ENCODE measurements at places on chromosomes 1 and 21.

GRCh38 chr21:42086969-42087368 lies 15.9 kb downstream of the UMODL1 start:
- no peak for DNase-seq

- DNase-seq, result peak; percentile 68
These were observed 37.7 kb downstream of the KIAA0040 start for GRCh38 chr1:175154629-175155472.

- no peak for DNase-seq
These were observed 469.6 kb downstream of the DPYD start for GRCh38 chr1:97451046-97451826.

DNA sequence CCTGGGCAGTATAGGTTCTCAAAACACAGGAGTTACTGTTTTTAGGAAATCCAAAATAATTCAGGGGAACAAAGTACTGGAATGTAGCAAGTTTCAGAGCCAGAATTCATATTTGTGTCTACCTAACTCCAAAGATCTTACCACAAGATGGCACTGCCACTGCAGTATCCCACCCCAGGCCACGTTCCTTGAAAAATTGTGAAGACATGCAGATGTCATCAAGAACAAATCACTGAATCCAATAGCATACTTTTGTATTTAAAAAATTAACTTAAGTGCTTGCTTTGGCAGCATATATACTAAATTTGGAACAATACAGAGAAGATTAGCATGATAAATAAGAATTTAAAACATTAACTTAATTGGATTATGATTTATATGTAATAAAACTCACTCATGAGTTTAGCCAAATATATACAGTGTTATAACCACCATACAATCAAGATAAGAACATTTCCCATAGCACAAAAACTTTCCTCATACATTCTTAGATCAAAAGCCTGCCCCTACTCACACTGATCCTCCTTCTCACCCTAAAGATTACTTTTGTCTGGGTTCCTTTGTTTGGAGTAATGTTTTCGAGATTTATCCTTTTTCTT lies 209.9 kb downstream of the FAF1 start:
- DNase-seq, result no peak

- no peak for DNase-seq
These were observed 1.7 kb upstream of the KRTAP7-1 start for GRCh38 chr21:30831194-30831765.

- DNase-seq, result no peak
These were observed 102.0 kb downstream of the CRYAA start for GRCh38 chr21:43270800-43271301.

- no peak for DNase-seq
These were observed 3.9 kb upstream of the COL16A1 start for GRCh38 chr1:31707711-31708110.

- DNase-seq, result no peak
These were observed 5.9 kb downstream of the SOD1 start for GRCh38 chr21:31665397-31665796.

GRCh38 chr1:115543247-115543646 lies 98.5 kb upstream of the VANGL1 start:
- DNase-seq, result no peak

DNA sequence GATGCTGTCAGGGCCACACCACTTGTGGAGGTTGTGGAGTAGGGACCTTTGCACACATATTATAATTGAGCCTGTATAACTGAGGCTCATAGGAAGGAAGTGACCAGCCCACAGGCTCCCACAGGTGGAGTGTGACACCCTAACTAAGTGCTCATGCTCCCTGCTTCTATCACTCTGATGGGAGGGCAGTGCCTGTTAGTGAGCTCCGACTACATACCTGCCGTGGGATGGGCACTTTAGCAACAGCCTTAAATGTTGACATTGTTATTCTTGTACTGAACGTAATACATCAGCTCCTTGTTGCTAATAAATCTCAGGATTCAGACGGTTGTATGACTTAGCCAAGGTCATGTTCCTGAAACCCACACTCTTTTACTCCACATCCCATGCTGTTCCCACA lies 58.0 kb downstream of the BEND5 start:
- no peak for DNase-seq

GRCh38 chr1:111302374-111302773 lies 11.7 kb downstream of the CHIA start:
- DNase-seq, result no peak

- no peak for DNase-seq
These were observed 21.4 kb downstream of the KIRREL1 start for GRCh38 chr1:158014731-158015320.

- DNase-seq, result no peak
These were observed 46.3 kb upstream of the IRF2BP2 start for GRCh38 chr1:234656070-234656895.

DNA sequence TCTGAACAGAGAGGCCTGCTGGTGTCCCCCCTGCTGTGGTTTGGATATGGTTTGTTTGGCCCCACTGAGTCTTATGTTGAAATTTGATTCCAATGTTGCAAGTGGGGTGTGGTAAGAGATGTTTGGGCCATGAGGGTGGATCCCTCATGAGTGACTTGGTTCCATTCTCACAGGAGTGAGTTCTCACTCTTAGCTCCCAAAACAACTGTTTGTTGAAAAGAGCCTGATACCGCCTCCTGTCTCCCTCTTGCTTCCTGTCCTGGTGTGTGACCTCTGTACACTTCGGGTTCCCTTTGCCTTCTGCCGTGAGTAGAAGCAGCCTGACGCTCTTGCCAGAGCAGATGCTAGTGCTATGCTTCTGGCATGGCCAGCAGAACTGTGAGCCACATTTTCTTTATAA lies 60.5 kb downstream of the C21orf91 start:
- DNase-seq, result no peak

DNA sequence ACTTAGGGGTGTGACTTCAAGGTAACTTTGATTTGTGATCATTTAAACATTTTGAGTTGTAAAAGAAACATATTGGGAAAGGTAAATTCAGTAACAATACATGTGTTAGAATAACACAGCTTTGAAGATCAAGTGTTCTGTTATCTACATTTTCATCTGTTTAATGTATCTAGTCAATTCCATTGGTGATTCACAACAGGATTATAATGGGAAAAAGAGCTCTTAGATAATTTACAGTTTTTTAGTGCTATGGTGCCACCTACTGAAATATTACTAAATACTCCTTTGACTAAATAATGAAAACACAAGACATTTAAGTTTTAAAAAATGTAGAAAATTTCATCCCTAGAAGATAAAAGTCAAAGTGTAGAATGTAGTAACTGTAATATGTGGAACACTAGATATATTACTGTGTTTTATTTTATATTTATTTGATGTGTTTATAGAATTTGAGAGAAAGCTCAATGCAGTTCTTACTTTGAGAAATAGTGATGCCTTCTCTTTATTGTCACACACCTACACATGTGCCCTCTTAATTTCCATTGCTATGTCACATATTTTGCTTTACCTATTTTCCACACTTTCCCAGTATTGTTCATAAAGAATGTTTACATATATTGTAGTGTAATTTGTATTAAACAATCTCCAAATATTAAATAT lies 47.4 kb downstream of the PTPRC start:
- no peak for DNase-seq

- DNase-seq, result no peak
These were observed 424.3 kb downstream of the PCP4 start for GRCh38 chr21:40291560-40291959.

GRCh38 chr1:172143384-172144055 lies 277.0 kb upstream of the C1orf105 start:
- DNase-seq, result no peak

DNA sequence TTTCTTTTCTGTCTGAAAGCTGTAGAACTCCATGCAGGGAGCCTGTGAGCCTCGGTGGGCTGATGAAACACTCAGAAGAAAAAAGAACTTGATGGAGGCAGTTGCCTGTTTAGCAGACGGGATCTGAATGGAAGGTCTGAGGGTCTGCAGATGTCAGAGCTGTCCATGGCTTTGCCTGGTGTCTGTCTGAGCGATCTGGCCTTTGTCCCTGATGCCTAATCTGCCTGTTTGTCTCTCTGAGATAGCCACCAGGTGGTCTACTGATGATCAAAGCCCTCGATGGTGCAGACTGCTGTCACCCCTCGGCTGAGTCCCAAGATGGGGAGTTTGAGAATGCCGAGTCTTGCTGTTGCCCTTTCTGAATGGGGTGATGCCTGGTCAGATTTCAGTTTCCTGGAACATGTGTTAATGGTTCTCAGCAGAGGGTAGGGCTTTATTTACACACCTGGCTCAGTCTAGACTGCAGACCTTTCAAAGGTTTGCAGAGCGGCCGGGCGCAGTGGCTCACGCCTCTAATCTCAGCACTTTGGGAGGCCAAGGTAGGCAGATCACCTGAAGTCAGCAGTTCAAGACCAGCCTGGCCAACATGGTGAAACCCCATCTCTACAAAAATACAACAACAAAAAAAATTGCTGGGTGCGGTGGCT lies 90.4 kb downstream of the KIF26B start:
- DNase-seq, result no peak

- no peak for DNase-seq
These were observed 410.1 kb upstream of the PLXNA2 start for GRCh38 chr1:208654241-208654640.

- DNase-seq, result no peak
These were observed 2.2 kb upstream of the USP24 start for GRCh38 chr1:55217226-55217986.

GRCh38 chr1:25073640-25074270 lies 143.7 kb upstream of the RUNX3 start:
- DNase-seq, result no peak

DNA sequence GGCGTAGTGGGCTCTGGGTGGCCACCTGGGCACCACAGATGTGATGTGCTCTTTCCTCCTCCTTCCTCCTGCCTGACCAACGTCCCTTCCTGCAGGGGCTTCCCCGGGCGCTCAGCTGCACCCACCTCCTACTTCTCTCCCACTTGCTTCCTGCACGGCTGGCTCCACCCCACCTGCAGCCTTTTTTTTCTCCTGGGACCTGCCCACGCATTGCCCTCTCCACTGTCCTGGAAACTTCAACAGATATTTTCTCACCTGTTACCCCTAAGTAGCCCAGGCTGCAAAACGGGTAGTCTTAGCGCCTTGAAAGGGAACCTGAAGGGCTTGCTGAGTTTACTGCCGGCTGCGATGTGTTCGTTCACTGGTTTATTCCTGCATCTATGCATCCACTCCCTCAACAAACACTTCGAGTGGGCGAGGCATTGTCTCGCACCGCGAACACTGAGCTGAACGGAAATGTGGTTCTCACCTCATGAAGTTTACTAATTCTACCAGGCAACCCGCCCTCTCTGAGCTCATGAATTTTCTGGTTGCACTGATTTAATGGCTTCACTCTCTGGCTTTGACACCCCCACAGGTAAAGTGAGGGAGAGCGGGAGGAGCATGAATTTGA lies 23.6 kb downstream of the ZBTB18 start:
- peak; percentile 47 for DNase-seq

GRCh38 chr1:214454569-214455396 lies 96.6 kb downstream of the PTPN14 start:
- DNase-seq, result no peak

- DNase-seq, result no peak
These were observed 58.8 kb downstream of the RAB3GAP2 start for GRCh38 chr1:220213382-220213983.

DNA sequence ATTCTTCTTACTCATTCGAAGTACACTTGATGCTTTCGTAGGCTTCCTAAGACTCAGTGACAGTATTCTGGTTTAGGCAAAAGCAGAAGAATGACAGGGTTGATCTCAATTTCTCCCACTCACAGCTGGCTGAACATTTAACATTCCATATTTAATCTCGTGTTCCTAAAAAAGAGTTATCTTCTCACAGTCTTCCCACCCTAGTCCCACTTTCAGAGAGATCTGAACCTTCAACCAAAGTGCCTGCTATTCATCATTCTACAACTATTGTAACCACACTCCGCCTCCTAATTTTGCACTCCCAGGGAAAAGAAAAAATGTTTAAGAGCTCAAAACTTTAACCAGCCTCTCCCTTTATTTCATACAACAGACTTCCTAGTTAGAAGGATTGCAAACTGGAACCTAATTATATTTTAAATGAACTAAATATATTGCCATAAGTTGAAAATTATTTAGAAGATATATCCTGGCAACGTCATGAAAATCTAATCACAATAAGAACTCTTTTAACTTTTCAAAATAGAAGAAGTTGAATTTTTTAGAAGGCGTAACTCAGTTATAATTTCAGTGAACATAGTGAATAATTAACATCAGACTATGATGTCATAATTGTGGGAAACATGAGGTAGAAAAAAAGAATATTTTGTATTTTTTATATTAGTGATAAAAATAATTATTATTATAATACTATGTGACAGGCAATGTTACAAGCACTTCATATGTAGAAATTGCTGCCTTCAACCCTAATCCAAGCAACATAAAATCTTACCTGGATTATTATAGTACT lies 540.9 kb upstream of the ADGRL2 start:
- no peak for DNase-seq

DNA sequence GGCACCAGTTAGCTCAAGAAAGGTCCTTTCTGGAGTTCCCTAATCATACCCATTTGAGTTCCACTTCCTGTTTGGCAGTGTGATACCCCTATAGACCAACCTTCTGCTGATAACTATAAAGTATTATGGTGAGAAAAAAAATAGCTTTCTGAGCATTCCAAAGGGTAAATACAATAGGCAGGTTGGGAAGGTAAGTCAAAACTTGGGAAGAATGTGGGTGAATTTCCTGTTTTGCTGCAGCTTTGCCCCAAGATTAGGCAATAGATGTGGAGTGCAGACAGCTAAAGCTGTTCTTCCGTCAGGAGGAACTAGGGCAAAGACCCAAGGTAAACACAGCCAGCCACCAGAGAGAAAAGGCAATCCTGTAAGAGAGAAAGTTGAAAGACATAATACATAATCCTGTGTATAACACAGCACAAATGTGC lies 49.9 kb upstream of the GUCA2A start:
- DNase-seq, result no peak

DNA sequence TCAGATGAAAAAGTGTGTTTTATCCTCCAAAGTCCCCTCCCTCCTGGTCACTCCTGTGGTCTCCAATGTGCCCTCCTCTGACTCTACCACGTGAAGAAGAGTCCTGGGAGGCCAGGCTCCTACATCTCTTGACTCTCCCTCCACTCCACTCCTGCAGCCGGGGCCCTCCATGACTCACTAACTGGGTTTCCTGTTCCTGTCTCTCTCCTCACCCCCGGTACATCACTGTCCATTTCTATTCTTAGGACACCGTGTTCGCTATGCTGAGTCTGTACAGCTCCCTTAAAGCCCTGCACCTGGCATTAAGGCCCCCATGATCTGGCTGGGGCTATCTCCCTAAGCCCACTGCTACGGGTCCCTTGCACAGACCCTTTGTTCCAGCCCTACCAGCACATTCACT lies 93.4 kb downstream of the BCAR3 start:
- no peak for DNase-seq

DNA sequence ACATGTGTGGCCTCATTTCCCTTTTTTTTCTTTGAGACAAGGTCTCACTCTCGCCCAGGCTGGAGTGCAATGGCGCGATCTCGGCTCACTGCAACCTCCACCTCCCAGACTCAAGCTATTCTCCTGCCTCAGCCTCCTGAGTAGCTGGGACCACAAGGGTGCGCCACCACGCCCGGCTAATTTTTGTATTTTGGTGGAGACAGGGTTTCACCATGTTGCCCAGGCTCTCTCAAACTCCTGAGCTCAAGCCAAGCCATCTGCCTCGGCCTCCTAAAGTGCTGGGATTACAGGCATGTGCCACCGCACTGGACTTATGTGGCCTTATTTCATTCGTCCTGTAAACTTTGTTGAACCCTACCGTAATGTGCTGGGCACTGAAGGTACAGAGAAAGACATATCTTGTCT lies 569 bp upstream of the WARS2 start:
- no peak for DNase-seq
